Stimulated activated naive CD8-positive, alpha-beta T cell treated with anti-CD3 and anti-CD28 coated beads, Interleukin-15, Interleukin-2, amounts not matched to agents 100 U/mL and 50 U/mL, for 24 hours (primary cell): ENCODE measurements at places on chromosomes 1 and 21.

DNA sequence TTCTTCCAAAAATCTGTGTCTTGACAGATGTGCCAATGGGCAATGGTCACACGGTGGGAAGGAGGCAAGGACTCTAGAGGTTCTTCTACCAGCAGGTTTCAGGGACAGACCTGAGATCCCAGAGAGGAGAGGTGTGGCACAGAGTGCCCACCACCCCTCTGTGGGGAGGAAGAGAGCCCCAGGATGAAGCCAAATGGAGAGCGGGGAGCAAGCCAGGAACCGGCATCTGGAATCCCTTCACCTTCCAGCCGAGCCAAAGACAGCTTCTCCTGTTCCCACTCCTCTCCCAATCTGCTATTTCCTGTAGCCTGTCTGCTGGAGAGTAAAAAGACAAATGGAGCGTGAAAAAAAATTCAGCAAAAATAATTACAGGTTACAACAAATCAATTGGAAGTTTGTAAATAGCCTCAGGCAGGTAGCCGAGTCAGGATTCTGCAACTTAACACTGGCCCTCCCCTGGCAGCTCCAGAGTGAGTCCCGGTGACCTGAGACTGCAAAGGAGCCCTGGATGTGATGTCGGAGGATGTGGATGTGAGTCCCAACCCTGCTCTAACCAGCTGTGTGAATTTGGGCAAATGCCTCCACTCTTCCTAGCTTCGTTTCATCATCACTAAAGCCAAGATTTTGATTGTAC, 45.4 kb upstream of the LRRN2 start:
- DNase-seq, result no peak

GRCh38 chr1:176479971-176480370, 17.0 kb downstream of the PAPPA2 start:
- DNase-seq, result no peak

- no peak for DNase-seq
Observed at GRCh38 chr1:82706741-82707140, 906.0 kb downstream of the ADGRL2 start.

DNA sequence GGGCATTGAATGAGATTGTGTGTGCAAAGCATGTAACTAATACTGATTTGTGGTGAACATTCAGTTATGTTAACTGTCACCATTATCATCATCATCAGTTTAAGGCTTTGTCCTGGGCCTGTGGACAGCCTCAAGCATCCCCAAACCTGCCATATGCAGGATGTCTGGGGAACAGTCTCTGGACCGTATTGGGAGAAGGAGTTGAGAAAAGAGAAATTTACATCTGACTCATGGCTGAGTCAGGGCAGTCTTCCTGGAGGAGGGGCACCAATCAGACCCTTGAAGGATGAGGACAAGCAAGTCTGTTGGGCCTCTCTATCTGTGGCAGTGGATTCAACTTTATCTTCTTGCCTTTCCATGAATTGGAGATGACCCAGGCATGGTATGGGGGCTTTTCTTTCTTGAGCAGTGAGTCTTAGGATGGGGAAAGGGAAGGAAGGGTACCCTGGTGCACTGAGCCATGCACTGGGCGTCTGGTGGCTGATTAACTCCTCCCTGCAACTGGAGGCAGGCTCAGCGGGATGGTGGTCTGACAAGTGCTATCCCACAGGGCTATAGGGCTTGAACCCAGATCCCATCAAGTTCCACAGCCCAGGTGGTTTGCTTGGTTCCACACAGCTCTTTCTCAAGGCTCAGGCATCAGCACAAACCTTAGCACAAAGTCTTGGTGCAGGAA, 2.9 kb downstream of the PADI3 start:
- DNase-seq, result no peak

- no peak for DNase-seq
Observed at GRCh38 chr1:236455243-236455642, 61.2 kb downstream of the EDARADD start.

DNA sequence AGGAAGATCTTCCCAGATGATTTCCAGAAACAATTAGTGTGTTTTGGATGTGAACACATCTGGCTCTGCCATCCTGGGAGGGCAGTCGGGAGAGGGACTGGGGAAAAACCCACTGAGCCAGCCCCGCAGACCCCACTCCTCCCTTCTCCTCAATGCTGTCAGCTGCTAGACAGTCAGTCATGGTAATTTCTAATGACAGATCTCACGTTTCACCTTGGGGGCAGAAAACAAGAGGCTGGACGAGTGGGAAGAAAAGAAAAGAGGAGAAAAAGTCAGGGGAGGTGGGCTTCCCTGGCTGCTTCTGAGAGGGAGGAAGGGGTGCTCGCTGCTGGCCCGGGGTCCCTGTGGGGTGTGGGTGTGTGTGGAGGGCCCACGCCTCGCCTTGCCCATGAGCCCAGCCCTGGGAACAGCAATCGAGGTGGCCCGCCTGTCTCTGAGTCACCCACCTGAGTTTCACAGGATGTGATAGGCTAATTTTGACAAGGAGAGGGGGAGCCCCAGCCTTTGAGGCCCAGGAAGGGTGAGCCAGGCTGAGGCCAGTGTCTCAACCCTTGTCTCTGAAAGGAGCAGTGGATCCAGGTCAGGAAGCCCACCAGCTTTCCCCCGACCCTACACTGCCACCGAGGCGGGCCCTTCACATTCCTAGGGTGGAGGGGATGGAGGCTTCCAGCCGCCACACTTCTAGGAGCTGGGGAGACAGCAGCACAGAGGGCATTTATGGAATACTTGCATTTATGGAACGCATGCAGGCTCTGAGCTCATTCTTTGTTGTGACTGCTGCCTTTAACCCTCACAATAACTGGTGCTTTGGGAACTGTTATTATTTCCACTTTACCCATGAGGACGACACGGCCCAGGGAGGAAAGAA, 49.1 kb upstream of the IFNLR1 start:
- DNase-seq, result peak; percentile 66

DNA sequence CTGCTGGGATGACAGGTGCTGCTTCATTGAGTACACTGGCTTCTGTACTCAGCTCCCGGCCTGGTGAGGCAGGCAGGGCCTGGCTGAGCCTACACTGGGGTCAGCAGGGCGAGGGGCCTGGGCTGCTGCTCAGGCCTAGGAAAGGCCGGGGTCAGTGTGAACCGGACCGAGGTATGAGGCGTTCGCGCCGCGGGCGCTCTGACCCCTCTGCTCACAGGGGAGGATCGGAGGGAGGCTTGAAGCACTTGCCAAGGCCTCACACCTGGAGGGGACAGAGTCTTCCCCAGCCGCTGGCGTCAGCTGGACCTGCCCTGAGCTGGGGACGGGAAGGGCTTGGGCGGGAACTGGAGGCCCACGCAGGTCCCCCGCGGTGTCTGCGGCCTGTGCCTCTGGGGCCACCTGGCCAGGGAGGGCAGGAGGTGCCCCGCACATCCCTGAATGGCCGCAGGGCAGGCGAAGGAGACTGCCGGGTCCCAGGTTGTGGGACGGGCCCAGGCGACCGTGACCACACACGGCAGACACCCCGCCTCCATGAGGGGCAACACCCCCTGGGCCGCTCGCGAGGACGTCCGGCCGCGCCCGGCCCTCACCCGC, 466 bp downstream of the PEX10 start:
- no peak for DNase-seq

DNA sequence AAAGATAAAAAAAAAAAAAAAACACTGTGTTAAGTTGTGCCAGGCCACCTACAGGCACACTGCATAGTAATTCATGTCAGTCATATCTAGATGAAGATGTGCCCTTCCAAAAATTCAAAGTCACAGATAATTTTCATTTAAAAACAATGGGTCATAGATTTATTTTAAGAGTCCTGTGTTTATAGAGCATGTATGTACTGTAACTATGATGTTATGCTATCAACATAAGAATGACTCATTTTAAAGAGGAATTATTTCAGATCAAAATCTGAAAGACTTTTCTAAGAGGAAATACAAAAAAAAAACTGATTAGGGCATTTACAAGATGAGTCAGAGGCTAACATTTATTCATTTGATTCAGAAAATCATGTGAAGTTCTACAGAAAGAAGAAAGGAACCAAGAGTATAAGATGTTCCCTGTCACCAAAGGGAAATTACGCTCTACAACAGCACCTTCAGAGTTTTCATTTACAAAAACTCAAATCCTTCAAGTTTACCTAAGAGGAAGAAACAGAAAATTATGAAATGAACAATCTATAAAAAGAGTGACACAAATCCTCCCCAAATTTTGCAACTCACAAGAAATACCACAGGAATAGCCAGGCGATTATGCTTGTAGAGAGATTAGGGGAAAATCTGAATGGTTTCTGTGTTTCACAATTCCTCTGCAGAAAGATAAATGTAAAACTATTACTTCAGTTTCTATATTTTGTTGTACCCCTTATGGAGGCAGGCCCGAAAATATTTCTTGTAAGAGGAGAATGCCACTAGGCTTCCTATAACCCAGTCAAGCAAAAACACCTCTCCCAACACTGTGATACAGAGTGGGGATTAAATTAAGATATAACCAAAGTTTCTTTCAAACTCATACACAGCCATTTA, 13.8 kb downstream of the TP53BP2 start:
- DNase-seq, result no peak

GRCh38 chr1:219659684-219660083, 46.8 kb upstream of the ZC3H11B start:
- DNase-seq, result no peak

GRCh38 chr1:42845866-42846256, 552 bp upstream of the ZNF691 start:
- peak; percentile 17 for DNase-seq

DNA sequence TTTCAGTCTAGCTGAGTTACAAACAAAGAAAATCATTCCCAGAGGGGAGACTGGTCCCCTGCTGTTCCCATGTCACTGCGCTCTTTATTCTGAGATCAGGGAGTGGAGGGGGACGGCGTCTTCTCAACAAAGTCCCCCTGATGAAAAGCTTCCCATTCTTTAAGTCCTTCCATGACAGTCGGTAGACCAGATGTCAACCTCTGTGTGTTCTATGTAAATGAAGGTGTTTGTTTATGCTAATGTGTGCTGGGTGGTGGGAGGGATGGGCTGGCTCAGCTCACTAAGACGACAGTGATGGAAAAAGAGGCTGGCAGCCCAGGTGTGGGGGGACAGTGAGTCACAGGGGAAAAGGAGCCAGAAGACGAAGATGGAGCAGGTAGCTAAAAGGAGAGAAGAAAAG, 148.2 kb upstream of the KLHDC7A start:
- DNase-seq, result no peak

DNA sequence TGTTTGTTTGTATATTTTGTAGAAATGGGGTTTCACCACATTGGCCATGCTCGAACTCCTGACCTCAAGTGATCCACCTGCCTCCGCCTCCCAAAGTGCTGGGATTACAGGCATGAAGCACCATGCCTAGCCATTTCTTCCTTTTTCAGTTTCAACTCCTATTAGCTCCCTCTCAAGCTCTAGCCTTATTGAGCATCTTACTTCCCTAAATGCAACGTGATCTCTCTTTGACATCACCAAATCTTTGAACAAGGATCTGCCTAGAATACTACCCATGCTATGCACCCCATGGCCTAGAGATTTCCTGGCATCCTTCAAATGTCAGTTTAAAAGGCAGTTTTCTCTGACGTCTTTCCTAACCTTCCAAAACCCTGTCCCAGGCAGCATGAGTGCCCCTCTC, 91.1 kb upstream of the NR5A2 start:
- DNase-seq, result no peak

- DNase-seq, result no peak
Observed at GRCh38 chr1:150405660-150406059, 41.7 kb downstream of the RPRD2 start.

DNA sequence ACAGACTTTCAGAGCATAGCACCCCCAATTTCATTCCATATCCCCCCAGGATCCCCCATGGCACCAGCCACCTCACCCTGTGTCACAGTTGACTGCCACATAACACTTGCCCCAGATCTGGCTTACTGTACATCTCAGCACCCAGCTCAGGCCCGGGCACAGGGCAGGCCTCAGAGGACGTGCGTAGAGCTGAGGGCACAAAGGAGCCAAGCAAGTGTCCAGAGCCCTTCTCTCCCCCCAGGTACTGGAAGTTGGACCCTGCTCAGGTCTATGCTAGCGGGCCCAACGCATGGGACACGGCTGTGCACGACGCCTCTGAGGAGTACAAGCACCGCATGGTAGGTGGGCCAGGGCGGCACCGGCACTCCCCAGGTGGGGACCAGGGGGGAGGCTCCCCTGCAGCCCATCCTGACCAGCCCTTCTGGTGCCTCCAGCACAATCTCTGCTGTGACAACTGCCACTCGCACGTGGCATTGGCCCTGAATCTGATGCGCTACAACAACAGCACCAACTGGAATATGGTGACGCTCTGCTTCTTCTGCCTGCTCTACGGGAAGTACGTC, 8.0 kb upstream of the SYTL1 start:
- DNase-seq, result no peak

- DNase-seq, result no peak
Observed at GRCh38 chr21:16517383-16517782, 787.6 kb downstream of the USP25 start.

GRCh38 chr1:155026154-155026553, 7.4 kb downstream of the DCST2 start:
- no peak for DNase-seq
